Neural progenitor cell (in vitro differentiated cells): ENCODE measurements at places on chromosomes 5 and 9.

DNA sequence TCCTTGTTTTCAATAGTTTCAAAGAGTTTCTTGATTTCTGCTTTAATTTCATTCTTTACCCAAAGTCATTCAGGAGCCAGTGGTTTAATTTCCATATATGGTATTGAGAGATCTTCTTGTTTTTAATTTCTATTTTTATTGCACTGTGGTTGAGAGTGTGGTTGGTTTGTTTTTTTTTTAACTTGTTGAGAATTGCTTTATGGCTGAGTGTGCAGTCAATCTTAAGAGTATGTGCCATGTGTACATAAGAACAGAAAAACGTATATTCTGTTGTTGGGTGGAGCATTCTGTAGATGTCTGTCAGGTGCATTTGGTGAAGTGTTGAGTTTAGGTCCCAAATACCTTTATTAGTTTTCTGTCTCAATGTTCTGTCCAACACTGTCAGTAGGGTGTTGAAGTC lies 26.7 kb upstream of the IPPK start:
- no peak for DNase-seq

DNA sequence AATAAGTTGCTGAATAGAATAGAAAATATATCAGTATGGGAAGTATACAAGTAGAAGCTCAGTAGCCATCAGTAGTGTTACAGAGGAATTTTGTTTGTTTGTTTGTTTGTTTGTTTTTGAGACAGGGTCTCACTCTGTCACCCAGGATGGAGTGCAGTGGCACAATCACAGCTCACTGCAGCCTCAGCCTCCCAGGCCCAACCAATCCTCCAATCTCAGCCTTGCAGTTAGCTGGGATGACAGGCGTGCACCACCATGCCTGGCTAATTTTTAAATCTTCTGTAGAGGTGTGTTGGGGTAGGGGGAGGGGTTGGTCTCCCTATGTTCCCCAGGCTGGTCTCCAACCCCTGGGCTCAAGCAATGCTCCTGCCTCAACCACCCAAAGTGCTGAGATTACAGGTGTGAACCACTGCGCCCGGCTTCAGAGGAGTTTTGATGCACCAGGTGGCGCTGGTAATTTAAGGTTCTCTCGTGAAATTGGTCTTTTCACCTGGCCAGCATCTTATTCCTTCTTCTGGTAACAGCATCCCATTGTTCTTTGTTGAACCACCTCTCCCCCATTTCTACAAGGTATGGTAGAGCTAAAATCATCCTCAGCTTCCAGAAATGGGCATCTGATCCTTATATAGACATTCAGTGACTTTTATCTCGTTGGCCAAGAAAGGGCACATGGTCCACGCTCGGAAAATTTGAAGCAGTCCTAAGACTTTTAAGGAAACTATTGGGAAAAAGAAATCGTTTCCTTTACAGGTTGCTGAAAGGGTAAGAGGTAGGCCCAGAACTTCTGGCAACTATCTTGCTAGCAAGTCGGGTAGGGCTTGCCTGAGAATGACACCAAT lies 157.1 kb downstream of the ARRDC3 start:
- peak; percentile 61 for DNase-seq

- DNase-seq = no peak
These were observed 52.9 kb upstream of the PTPDC1 start for GRCh38 chr9:94031380-94031779.

- no peak for DNase-seq
These were observed 115.2 kb upstream of the SARDH start for GRCh38 chr9:133853331-133853730.

DNA sequence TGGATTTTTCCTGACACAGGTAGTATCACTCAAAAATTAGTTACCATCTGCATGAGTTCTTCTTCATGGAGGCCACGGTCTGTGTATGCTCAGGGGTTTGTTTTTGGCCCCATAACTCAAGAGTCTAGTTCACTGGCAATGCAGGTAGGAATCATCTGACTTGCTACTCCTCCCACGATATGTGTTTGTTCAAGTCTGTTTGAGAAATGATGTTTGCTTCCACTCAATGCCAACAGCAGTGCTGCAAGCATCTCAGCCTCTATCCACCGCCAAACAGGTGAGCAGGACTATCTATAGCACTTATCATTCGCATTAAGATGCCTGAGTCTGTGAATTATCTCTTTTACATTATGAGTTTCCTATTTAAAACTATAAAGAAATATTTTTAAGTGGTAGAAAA lies 264.8 kb upstream of the PTGER4 start:
- DNase-seq = no peak

DNA sequence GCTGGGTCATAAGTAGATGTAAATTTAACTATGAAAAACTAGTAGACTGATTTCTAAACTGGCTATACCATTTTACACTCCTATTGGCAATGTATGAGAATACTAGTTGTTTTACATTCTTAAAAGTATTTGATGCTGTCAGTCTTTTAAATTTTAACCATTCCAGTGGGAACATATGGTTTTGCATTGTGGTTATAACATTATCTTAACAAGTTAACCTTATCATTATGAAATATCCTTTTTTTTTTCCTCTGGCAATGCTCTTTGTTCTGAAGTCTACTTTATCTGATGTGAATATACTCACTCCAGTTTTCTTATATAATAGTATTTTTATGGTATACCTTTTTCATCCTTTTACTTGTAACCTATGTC lies 548.9 kb upstream of the CLINT1 start:
- no peak for DNase-seq

DNA sequence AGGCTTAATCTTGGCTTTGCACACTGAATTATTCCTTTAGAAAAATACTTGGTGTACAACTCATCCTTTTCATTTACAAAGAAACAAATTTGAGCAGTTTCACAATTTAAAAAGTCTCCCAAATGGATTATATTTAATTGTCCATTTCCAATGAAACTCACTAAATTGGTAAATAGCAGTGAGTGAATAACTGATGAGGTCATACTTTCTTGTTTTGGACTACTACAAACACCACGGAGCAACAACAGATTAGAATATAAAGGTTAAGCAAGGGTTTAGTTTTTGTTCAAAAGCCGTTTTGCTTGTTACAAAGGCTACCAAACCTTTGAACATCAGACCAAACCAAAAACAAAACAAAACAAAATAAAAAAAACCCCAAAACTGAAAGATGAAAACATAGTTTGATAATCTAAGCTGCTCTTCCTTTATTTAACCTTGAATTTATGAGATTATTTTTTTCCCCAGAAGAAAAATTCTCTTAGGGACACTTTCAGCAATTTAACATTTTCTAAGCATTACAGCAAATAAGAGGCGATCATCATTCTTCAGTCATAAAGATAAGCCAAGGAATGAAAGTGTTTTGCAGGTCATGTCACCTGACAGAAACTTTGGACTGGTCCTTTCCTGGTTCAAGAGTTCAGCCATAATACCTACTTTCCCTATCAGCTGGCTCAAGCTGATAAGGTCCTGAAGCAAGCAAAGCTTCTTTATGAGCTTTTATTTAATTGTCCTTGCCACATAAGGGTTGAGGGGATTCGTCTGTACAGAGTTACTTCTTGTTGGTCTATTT lies 99.7 kb upstream of the CDKN2B start:
- no peak for DNase-seq
